ENCODE measurements at places on chromosomes 2 and 18. TPM values are rescaled to one million over a fixed set of nuclear protein-coding genes. Genes with fewer than 3 reads are reported as not detected.

DNA sequence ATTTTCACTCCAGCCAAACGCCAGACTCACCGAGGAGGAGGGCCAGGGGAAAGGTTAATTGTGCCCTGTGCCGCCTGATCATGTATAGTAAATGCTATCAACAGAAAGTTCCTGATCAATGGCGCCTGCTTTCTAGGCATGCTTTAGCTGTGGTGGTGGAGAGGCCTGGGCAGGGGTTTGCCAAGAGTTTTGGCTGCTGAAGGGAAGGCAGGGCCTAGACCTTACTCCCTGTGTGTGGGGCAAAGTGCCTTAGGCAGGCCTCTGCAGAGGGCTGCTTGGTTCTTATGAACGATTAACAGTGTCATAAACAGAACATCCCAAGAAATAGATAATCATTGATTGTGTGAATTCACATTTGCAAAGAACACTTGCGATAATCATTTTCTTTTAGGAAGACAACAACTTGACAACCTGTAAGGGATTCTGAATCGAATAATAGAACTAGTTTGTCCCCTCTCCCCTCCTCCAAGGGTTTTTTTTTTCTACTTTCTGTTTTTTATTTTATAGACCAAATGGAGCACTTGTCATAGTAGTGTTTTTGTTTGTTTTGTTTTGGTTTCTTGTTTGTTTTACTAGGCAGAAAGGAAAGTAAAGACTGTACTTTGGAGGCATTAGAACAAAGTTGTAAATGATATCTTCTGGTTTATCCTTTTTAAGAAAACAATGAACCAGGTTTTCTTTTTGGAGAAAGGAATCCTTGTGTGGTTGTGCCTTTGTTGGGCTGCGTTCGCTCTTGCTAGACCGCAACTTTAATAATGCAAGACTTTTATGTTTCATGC, 6.5 kb downstream of the TSHZ1 start:
- DNase-seq: peak; percentile 81

Gene FOXD4L1
- 0.17 TPM for total RNA-seq

DNA sequence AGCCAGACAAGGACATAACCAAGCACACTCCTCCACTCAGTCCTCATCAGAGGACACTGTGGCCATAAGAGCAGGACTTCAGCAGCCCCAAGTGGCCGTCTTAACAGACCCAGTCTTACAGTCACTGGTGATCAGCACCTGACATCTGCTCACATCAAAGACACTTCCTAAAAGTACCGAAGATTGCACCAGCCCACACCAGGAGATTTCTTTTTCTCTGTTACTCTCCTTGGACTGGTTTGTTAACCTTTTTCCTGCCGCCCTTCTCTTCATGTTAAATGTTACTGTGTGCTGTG, 44.1 kb downstream of the MRPS5 start:
- DNase-seq: peak; percentile 45

DNA sequence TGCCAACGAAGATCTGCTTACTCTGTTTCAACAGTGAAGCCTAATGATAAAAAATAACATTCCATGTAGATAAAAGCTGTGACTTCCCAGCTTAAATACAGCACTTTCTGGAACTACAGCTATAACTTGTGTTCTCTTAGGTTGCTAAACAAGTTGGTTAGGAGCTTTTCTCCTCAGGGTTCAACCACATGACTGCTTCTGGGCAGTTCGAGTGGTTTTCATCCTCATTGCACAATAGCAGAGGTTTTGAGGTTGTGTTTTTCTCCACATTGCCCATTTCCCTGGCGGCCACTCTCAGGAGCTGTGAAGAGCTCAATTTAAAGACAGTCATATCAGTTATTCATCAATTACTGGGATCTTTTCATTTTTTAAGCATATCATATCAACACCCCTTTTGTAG, 102.2 kb upstream of the CYP1B1 start:
- DNase-seq: no peak

DNA sequence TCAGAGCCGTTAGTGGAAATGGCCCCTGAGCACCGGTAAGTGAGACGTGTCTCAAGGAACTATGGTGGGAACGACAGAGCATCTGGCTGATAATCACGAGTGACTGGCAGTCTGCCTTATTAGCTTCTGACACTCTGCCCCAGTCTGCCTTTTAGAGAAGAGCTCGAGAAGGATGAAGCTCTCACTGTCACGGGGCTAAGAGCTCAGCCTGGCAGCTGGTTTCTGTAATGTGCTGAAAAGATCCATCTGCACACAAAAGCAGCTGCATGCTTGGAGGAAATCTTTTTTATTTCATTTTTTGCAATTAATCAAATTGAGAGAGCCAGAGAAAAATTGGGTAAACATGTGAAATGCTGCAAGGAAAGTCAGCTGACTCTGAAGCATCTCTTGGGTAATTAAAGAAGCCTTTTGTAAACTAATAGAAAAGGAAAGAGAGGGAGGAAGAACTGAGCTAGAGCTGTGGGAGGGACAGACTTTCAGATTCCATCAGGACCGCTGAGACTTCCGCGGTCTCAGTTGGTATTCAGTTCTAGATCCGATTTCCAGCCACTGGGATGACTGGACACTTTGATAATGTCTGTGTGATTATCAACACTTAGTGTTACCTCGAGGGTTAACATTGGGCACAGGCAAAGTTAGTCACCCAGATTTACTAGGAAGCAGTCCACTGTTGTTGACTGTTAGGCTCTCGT, 24.4 kb downstream of the MBP start:
- DNase-seq: no peak

Gene GRHL1
- total RNA-seq: 2.9 TPM

- DNase-seq: no peak
Observed at GRCh38 chr2:163369111-163369510, 366.7 kb downstream of the FIGN start.

DNA sequence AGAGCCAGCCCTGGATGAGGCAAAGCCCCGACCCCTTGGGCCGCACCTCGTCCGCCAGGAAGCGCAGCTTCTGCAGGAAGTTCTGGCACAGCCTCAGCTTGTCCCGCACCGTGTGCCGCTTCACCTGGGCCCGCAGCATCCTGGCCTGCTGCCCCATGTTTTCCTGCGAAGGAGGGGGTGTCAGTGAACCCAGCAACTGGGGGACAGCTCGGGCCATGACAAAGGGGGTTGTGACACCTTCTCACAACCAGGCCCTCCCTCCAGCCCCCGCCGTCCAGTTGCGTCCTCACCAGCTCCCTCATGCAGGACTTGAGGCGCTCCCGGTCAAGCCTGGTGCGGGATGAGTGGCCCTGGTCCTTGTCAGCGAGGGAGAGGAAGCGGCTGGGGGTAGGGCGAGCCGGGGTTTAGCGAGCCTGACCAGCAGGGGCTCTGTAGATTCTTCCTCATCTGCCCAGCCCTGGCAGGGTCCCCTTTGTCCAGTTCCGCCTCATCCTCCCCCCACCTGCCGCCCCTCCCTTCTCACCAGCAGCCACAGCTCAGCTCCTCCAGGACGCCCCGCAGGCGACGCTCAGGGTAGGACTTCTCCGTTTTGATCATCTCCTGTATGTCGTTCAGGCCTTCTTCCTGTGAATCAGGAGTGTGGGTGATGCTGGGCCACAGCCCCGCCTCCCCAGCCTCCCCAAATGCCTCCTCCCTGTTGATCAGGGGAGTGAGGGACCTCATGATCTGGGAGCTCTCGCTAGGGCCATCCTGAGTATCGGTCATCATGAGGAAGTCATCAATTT, 606 bp downstream of the OTOF start:
- no peak for DNase-seq

DNA sequence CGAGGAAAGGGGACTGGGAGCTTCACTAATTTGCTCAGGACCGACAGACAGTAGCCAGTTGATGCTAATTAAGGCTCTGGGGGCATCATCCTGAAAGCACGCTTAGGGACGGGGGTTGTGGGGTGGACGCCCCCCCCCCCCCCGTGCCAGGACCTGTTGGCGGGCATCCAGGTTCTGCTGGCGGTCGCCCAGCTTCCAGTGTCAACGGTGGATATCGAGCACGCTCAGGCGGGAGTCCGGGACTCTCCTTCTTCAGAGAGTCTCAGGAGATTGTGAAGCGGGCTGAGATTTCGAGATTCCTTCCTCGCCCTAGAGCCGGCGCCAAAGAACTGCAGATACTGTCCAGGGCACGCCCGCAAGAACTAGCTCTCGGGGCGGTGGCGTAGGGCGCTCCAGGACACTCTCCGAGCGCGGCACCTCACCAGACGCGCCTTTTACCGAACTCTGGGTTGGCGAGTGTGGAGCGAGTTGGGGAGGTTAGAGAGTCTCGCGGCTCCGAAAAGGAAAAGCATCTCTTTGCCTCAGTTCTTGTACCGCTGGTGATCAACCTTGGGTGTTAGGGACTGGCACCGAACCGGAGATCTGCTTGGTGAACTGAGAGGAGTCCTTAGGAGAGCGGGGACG, 5.6 kb downstream of the RAX start:
- DNase-seq: peak; percentile 86

Gene GYPC
- total RNA-seq: 164 TPM

DNA sequence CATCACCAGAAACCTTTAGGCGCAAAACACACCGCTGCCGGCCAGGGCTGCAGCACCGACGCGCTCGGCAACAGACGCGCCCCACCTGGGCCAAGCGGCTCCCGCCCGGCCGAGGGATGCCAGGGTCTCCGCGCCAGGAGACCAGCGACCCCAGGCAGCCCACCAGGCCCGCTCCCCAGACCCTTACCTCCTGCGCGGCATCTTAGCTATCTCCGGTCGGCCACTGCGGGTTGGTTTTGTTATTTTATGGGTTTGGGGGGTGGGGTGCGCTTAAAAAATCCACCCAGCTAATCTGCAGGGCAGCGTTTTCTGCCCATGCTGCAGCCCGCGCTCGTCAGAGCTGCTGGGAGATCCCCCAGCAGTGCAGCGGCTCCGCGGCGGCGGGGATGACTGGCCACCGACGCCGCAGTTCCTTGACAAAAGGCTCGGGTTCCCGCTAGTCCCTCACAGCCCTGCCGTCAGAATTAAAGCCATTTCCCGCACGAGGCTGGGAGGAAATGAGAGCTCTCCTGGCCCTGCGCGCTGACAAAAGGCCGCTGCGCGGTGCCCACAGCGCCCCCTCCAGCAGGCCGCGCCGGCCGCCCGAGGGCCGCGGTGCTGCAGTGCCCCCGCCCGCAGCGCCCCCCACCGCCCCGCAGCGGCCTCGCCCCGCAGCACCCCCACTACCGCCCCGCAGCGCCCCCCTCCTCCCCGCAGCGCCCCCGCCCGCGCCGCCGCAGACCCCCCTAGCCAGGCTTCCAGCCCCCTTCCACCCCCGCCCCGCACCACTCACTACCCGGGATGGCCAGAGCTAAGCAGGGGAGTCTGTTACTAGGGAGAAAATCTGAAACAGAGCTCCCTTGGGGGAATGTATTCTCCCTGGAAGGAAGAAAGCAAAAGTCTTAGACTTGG, at the start of gene ADD2:
ADD2 (minus strand) TSS at position 502 of the 891 bp plus-strand sequence. CDS start 61,792 bp downstream, outside the sequence.
- no peak for DNase-seq

- DNase-seq: no peak
Observed at GRCh38 chr18:5519448-5520298, 24.1 kb downstream of the EPB41L3 start.

GRCh38 chr2:127951026-127951425, 65.3 kb upstream of the AMMECR1L start:
- DNase-seq: no peak

Gene RNF144A
- 5.4 TPM for total RNA-seq

Gene NYAP2
- 0.26 TPM for total RNA-seq

DNA sequence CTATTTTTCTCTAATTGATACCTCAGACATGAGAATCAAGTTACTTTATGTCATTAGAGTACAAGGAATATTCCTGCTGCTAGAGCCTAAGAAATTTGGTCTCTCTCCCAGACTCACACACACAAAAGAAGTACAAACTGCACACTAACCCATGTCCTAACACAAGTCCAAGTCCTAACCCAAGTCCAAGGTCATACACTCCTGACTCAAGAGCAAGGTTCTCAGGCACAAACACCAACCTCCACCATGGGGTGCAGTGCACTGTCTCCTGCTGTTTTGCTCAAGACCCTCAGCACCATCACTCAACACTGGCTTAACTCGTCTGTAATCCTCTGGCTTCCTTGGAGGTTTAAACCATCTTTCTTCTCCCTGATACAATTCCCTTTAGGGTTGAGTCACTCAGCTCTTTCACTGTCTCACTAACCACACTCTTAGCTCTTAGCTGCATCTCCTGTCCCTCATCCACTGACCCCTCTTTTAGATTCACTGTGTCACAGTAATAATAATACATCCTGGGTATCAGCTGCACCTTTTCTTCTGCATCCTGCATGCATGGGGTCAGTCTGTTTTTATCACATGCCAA, 129.8 kb downstream of the BCL2L11 start:
- peak; percentile 84 for DNase-seq

DNA sequence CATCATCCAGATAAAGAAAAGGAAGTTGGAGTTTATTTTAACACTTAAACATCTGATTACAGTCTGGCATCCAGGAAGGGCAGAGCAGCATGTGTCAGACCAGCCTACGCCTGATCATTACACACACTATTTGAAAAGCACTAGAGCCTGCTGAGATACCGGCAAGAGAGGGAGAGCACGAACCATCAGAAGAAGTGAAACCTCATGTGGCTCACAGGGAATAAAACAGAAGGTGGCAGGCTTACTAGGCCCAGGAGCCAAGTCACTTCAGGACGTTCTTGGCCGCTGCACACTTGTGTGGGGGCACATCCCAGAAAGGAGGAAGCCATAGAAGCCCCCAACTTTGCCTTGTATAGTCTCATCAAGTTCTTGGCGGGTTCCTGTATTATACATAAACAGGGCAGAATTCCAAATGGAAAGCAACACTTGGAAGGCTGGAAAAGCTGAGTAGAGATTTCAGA, 105.5 kb downstream of the UGGT1 start:
- no peak for DNase-seq

Gene GREB1L
- total RNA-seq: 14.4 TPM

GRCh38 chr18:48863432-48864065, 87.2 kb downstream of the SMAD7 start:
- no peak for DNase-seq

GRCh38 chr18:12726774-12727550, 24.1 kb downstream of the PSMG2 start:
- no peak for DNase-seq

Gene MAIP1
- 28.1 TPM for total RNA-seq

Gene RNF152
- total RNA-seq: 5.3 TPM

GRCh38 chr18:44876024-44876423, 195.3 kb downstream of the SETBP1 start:
- DNase-seq: no peak

DNA sequence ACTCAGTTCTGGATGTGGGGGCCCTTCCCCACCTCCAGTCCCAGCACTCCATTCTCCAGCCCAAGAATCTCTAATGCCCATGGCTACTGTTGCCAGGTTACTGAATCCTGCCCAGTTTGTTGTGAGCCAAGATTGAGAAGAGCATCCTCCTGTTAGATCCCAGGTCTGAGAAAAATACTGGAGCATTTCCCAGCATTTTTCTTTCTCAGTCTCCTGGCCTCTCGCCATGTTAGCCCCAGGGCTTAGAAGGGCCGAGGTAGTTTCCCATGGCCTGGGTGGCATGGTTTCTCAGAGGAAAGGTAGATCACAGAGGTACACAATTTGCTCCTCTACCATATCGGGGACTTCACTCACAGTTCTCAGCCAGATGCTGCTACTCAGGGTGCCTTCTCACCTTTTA, 135.7 kb downstream of the OTX1 start:
- DNase-seq: no peak

DNA sequence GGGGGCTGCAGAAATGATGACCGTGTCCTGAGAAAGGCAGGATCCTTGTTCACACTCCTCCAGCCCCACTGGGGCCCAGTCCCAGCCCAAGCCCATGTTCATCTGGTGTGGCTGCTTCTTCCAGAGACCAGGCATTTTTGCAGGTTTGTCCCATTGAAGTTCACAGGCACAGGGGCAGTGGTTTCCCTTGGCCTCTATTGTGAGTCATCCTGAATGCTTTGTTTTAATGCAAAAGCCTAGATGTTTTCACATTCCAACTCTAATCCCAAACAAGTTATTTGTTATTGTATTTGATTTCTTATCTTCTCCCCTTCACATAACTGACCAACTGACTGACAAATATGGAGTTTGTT, 426.4 kb upstream of the ID2 start:
- DNase-seq: no peak

- no peak for DNase-seq
Observed at GRCh38 chr2:44960871-44961270, 19.4 kb downstream of the SIX3 start.

Gene ZNF385B
- total RNA-seq: 2.2 TPM

Data from esophagus muscularis mucosa (tissue), 4 donors.